Heart right ventricle (tissue), 16 donors: ENCODE measurements at places on chromosomes 6 and 20. TPM values are rescaled to one million over a fixed set of nuclear protein-coding genes. Genes with fewer than 3 reads are reported as not detected.

CALHM5 gene
- 1.1 TPM for total RNA-seq

XKR7 gene
- not detected for total RNA-seq

RING1 gene
- total RNA-seq, result 29.3 TPM

GTSF1L gene
- total RNA-seq, result not detected

PRL gene
- total RNA-seq, result not detected

SPTLC3 gene
- total RNA-seq, result 6.4 TPM

ZNF341 gene
- total RNA-seq, result 2.6 TPM

ZSCAN9 gene
- 8.3 TPM for total RNA-seq

HLA-DRA gene
- 108 TPM for total RNA-seq

ADGB gene
- not detected for total RNA-seq

MMP24 gene
- 0.39 TPM for total RNA-seq

ENPP4 gene
- total RNA-seq, result 21.1 TPM

ATP6V1G2 gene
- total RNA-seq, result 2.2 TPM

EEF1A2 gene
- total RNA-seq, result 1,411 TPM

ZDHHC14 gene
- 13.8 TPM for total RNA-seq

COL9A1 gene
- 0.18 TPM for total RNA-seq

OR2H1 gene
- total RNA-seq, result not detected

LKAAEAR1 gene
- total RNA-seq, result not detected

TSPO2 gene
- not detected for total RNA-seq

HAO1 gene
- total RNA-seq, result not detected

LY6G6C gene
- total RNA-seq, result not detected

SLC17A9 gene
- 0.33 TPM for total RNA-seq

BPIFB1 gene
- total RNA-seq, result not detected

MARCKS gene
- total RNA-seq, result 13.3 TPM

SYTL3 gene
- total RNA-seq, result 8.7 TPM

COL9A3 gene
- 1.8 TPM for total RNA-seq

BHLHE23 gene
- total RNA-seq, result not detected

B3GAT2 gene
- not detected for total RNA-seq

NUP43 gene
- 34.1 TPM for total RNA-seq

LSM2 gene
- 20.8 TPM for total RNA-seq

ZNF311 gene
- total RNA-seq, result 0.15 TPM

RIMS1 gene
- 0.19 TPM for total RNA-seq

KIAA0408 gene
- total RNA-seq, result 1.4 TPM

TCF21 gene
- total RNA-seq, result 16.6 TPM

HLA-F gene
- total RNA-seq, result 32.2 TPM

PEDS1 gene
- 12.6 TPM for total RNA-seq

TM9SF4 gene
- total RNA-seq, result 29.2 TPM

MEI4 gene
- 0.53 TPM for total RNA-seq

ACTL10 gene
- 0.11 TPM for total RNA-seq

MAN1A1 gene
- 9.7 TPM for total RNA-seq

PDYN gene
- not detected for total RNA-seq

SIRPG gene
- not detected for total RNA-seq

UBR2 gene
- total RNA-seq, result 34.5 TPM

TRAPPC3L gene
- not detected for total RNA-seq

GHRH gene
- not detected for total RNA-seq

BFSP1 gene
- total RNA-seq, result 0.86 TPM

EMILIN3 gene
- 3.1 TPM for total RNA-seq

HLA-DOA gene
- total RNA-seq, result 1.5 TPM

CPXM1 gene
- 0.49 TPM for total RNA-seq

ZC3H12D gene
- 0.96 TPM for total RNA-seq

PI3 gene
- total RNA-seq, result 0.57 TPM

TNFRSF6B gene
- total RNA-seq, result 0.53 TPM

GCLC gene
- total RNA-seq, result 34.4 TPM

LAMA5 gene
- total RNA-seq, result 56.1 TPM

TNF gene
- 0.33 TPM for total RNA-seq

CCM2L gene
- total RNA-seq, result 5.3 TPM

BPIFB4 gene
- not detected for total RNA-seq

C6orf120 gene
- total RNA-seq, result 14.5 TPM
